ENCODE measurements at places on chromosomes 7 and 10.

DNA sequence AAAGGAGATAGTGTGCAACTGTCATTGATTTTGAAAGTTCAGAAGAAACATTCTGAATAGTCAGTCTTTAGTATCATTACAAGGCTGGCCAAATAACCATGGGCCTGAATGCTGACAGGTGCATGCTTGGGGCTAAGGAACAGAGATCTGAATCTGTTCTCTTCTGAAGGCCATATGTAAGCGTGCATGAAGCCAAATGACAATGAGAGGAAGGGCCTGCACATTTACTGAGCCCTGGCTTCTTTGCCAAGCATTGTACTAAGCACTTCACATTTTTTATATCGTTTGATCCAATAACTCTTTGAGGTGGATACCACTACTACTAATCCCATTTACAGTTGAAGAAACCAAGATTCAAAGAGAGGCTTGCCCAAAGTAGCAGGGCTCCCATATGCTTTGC is 22.5 kb upstream of the TIAL1 start:
- no peak for DNase-seq

- no peak for DNase-seq
Observed at GRCh38 chr7:80028717-80029116, 105.9 kb upstream of the GNAI1 start.

DNA sequence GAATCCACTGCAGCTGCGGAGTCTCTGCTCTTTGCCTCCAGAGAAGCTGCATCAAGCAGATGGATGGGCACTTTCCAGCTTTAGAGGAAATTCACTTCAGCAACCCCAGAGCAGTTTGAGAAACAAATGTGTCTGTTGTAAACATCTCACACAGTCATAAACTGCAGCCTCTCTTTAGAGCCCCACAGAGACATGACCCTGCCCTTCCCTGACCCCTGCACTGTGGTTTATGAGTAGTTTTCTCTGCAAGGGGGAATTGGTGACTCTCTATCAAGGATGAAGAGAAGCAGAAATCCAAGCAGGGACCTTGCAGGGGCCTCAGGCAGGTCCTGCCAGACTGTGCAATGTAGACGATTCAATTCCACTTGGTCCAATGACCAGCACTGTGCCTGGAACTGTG is 160.2 kb downstream of the SH2D4B start:
- no peak for DNase-seq

DNA sequence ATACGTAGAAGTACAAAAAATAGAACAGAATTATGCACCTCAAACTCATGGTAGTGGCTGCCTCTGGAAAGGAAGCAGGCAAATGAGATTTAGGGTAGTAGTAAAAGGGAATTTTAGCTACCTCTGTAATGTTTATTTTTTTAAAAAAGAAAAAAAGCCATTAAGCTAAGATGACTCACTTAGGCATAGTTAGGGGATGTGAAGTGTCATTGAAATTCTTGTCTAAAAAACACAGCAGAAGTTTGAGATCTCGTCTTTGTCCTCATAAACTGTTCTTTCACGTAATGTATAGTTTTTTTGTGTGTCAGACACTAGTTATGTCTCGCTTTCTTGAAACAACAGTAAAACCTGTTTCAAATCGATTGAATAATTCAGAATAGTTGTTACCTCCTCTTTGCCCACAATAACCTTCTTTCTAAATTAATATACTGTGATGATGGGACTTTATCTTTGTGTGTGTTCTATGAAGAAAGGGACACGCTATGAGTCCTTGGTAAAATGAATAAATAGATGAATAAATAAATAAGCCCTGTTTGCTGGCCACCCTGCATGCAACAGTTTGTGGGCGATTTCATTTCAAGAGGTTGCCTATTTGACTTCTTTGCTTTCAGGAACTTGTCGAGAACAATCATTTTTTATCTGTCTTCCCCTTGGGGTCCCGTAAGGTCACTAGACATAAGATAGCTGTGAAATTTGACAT is 14.5 kb upstream of the FBXW4 start:
- DNase-seq, result no peak

DNA sequence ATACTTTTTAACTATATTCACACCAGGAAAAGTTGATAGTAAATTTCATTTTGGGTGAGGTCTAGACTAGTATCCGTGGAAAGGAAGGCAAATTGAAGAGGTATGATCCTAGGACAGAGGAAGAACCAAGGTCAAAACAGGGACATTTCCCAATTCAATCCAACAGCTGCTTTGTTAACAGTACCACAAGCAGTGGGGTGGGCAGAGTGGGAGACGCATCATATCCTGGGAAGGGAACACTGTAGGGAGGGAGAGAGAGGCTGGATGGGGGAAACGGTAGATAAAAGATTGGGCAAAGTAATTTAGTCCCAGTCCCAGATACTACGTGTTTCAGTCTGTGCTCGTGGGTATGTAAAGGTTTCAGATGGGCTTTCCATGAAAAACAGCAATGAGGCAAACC is 9.2 kb upstream of the FAS start:
- no peak for DNase-seq

DNA sequence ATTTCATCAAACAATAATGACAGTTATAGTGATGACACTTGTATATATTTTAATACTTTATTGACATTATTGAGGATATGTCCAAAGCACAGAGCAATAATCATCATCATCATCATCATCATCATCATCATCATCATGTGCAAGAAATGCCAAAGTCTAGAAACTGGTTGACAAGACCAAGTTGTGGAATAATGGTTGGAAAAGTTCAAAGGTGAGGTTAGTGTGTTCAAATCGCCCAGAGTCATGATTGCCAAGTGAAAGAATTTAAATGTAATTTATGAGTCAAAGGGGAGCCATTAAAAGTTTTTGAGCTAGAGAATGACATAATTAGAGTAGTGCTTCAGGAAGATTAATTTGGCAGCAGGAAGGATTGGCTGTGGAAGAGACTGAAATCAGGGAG is 852.4 kb downstream of the SORCS1 start:
- DNase-seq, result no peak

DNA sequence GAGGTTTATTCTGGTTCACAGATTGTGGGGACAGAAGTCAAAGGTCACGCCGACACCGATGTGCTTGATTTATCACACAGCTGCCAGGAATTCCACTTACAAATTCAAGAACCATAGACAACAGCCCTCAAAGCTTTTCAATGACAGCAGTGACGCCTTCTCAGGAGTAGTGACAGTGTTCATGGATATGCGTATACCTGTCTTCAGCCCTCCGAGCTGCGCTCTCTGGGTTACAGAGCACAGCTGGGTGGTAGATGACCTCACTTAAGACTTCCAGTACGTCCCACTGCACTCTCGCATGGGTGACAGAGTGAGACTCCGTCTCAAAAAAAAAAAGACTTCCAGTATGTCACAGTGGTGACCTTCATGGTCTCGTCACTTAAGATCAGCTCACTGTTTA is 108.5 kb downstream of the TCERG1L start:
- DNase-seq, result no peak

DNA sequence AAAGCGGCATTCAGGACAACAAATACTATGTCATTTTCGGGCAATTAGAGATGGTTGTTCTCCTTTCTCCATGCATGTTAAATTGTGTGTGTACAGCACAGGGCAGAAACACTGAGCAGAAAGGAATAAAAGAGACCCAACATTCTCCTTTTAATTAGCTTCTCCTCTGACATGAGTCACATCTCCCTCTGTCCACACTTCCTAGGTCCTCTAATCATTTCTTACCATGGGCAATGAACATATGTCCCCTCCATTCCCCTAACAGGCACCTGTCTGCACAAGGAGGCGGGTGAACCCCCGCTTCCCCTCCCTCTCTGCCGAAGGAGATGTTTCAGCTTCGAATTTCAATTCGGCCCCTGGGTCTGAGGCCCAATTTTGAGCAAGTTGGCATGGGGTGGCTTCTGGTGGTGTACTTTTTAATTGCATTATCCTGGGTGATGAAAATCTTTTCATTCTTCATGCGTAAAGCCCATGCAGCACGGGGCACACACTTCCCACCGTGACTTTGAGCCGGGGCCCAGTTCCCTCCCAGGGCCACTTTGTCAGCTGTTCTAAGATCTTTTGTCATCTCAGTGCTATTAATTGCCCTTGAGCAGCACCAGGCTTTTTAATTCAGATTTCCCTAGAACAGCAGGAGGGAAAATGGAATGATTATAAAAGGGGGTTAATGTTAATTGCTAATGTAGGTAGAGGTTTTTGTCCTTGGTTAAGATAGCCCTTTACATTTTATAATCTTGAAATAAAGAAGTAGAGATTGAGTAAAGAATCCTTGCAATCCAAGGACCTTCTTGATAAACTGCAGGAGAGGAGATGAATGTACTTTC is 219.5 kb upstream of the NRP1 start:
- DNase-seq, result no peak

DNA sequence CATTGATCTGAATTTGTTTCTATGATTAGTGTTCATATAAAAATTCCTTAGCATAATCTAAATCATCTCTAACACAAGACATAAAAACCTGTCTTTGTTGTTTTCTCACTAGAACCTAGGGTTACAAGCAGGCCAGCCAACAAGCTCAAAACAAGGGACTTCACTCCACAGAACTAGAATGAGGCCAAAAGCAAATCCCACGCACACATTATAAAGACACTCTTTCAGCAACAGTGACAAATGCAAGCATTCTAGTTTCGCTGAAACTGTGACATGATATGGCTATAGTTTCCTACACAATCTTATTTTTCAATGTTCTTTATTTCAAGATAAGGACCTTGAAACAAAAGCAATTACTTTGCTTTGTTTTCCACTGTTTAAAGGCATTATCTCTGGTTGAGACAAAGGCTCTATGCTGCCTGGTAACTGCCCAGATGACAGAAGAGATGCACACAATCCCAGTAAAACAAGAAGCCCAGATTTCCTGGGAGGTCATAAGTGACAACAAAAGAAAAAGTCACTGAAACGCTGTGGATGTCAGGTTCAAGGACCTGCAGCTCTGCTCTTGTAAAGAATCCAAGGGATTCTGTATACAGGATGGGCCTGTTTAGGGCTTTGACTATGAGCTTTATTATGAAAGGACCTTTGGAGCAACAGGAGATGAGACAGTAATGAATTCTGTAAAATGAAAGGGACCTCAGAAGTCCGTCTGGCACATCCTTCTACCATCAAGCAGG is 105.3 kb downstream of the SORCS1 start:
- no peak for DNase-seq

GRCh38 chr10:116450861-116451260 is 23.2 kb downstream of the PNLIPRP3 start:
- no peak for DNase-seq

- DNase-seq, result no peak
Observed at GRCh38 chr10:51972733-51973346, 273.4 kb upstream of the CSTF2T start.

- DNase-seq, result no peak
Observed at GRCh38 chr10:93461807-93462178, 20.3 kb downstream of the MYOF start.

- no peak for DNase-seq
Observed at GRCh38 chr10:127034790-127035189, 129.6 kb downstream of the DOCK1 start.

GRCh38 chr7:1237704-1238255 is 5.1 kb downstream of the UNCX start:
- no peak for DNase-seq

GRCh38 chr7:79820387-79820786 is 314.2 kb upstream of the GNAI1 start:
- DNase-seq, result no peak

- DNase-seq, result no peak
Observed at GRCh38 chr7:118372530-118372929, 148.0 kb downstream of the ANKRD7 start.

DNA sequence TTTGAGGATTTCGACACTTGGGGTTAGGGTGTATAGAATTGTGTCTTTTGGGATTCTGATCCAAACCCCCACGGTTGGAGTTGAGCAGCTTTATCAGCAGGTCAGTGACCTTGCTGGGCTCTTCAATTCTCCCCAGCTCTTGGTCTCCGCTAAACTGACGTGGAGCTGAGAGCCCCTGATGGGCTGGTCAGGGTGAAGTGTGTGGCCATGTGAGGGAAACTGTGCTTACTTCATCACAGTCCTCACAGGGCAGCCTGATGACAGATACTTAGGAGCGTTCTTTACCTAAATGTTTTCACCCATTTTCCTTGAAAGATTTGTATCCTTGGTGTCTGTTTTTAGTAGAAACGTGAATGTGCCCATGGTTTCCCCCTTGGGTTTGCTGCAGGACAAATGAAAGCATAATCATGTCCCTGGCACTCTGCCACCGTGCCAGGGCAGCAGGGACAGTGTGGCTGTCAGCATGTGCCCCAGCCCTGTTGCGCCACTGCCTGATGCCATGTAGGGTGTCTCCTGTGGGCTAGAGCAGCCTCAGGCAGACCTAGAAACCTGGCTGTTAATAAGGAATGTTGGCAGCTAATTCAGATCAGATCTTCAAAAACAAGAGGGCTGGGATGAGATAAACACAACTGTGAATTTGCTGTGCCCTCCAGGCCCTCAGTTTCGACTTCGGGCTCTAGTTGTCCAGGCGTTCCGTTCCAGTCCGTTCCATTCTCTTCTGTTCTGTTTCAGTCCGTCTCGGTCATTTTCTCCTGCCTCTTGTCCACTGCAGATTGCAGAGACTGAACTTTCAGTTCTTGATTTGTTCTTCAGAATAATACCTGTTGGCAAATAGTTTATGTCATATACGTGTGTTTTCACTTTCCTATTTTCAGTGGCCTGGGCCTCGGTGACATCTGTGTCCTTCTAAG is 96.8 kb downstream of the TRRAP start:
- no peak for DNase-seq

DNA sequence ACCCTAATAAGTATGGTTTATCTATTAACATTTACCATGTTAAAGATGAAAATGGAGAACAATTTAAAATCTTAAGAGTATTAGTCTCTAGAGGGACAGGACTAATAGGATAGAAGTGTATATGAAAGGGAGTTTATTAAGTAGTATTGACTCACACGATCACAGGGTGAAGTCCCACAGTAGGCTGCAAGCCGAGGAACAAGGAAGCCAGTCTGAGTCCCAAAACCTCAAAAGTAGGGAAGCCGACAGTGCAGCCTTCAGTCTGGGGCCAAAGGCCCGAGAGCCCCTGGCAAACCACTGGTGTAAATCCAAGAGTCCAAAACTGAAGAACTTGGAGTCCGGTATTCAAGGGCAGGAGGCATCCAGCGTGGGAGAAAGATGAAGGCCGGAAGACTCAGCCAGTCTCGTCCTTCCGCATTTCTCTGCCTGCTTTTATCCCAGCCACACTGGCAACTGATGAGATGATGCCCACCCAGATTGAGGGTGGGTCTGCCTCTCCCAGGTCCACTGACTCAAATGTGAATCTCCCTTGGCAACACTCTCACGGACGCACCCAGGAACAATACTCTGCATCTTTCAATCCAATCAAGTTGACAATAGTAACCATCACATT is 140.8 kb upstream of the FAM20C start:
- DNase-seq, result no peak

DNA sequence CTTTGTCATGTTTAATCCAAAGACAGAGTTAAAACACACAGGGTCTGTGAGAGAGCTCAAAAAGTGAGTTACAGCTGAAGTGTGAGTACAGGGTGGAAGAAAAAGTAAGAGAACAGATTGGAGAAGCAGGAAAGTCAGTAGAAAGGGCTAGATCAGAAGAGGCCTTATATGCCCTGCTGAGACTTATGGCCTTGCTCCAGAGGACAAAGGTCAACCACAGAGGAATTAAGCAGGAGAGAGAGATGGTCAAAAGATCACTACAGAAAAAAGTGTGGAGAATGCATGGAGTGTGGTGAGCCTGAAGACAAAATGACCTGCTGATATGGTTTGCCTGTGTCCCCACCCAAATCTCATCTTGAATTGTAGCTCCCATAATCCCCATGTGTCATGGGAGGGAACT is 213.8 kb downstream of the NEBL start:
- no peak for DNase-seq

Measured in activated CD8-positive, alpha-beta memory T cell treated with anti-CD3 and anti-CD28 coated beads for 1 hour (primary cell).